ENCODE measurements at places on chromosomes 6 and 20.

DNA sequence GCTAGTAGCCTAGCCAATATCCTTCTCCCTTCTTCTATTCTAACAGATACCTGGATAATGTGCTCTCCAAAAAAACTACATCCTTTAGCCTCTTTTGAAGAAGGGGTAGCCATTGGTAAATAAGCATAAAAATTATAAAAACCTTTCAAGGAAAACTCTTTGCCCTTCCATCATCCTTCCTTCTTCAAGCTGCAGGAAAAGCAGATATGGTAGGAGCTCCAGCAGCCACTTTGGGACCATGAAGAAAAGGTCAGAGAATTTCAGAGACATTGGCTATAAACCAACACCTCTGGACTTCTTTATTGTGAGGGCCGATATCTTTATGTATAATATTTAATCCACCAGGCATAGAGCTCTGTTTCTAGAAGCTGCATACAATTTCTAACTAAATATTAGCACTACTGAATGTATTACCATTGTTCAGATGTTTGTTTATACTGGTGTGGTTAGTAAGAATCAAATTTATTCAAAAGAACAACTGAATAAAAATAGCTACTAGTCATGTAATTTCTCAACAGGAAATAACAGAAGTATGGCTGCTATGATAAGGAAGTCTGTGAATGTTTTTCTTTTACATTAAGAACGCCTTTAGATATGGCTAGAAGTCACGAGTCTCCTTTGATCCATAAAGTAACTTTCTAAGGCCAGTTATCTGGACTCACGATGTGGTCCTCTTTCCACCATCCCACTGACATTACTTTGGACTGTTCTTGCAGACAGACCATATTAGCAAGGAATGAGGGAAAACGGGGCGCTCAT is 32.2 kb downstream of the MYLK4 start:
- DNase-seq, result no peak

DNA sequence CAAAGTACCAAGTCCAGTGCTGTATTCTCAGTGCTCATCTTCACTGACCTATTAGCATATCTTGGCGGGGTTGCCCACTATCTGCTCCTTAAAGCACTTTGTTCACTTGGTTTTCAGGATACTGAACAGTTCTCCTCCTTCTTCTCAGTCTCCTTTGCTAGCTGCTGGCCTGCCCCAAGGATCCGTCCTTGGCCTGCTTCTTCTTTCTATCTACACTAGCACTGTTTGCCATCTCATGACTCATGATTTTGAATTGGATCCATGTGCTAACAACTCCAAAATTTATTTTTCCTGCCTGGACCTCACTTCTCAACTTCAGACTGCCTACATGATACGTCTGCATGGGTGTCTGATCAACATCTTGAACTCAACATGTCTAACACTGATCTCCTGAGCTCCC is 15.5 kb downstream of the TPD52L1 start:
- DNase-seq, result no peak

DNA sequence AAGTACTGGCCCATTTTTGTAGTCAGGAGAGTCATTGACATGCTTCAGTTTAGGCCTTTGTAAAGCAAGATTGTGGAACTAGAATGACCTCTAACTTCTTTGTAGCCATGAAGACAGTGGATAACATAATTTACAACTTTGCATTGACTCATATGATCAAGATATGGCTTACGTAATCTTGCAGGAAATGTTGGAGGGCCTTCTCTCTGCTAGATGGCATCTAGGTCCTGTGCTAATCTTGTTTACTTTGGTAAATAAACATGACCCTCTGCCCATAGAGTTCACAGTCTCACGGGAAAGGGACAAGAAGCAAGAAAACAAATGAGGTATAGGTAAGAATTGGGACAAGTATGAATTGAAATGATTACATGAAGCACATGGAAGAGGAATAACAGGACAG is 355.2 kb upstream of the ARID1B start:
- no peak for DNase-seq

DNA sequence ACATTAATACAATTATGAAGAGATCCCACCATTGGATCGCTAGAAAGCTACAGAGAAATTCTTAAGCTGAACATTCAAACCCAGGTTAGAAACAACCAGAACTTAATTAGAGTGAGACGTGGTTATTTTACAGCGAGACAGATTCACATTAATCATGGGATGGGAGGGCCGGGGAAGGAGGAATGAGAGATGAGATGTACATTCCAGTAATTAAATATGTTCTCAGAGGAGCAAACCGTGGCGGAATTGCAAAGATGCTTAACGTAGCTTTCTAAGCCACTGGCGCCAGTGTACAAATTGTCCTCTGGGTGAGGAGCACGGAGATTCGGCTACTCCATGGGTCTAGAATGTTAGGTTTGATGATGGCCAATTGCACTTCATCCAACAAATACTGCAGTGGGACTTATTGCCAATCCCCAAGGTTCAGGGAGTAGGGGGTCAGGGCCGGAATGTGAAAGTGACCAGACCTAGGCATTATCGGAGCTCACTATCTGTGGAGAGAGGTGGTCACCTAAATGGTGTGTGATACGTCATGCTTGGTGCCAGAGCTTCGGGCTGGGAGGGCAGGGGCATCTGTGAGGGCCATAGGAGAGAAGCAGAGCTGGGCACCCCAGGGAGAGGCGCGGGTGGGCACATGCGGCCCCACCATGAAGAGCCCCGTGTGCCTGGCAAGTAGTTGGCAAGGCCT is 114.7 kb downstream of the EDN3 start:
- no peak for DNase-seq

- DNase-seq, result no peak
Observed at GRCh38 chr6:31821301-31822035, 6.1 kb upstream of the HSPA1B start.

DNA sequence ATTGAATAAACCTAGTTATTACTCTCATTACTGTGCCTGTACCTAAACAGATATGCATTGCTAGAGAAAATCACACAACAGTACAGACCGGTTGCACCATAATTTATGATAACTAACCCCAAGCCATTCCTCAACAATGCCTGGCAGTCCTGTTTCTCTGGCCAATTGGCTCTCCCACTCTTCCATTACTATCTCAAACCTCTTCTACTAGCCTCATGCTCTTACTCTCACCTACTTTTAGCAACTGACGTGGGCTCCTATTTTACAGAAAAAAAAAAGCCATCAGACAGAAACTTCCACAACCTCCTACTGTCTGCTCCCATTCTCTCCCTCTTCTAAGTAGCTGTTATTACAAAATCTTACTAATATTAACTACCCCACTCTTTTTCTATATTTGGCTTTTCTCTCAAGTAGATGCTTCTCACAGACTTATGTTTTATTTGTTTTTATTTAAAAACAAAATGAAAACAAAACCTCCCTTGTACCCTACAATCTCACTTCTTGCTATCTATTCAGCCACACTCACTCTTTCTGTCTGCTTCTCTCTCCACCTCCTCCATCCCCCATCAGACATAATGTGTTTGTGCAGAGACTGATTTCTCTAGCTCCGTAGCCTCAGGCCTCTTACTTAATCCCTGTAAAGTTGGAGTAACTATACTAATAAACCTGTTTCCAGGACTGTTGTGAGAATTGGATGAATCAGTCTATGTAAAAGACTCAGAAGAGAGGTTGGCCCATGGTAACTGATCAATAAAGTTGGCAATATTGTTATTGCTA is 9.1 kb downstream of the GOPC start:
- DNase-seq, result no peak

Data from SIG-M5 (cell line).